NB4 (cell line): ENCODE measurements at places on chromosomes 7 and 10.

DNA sequence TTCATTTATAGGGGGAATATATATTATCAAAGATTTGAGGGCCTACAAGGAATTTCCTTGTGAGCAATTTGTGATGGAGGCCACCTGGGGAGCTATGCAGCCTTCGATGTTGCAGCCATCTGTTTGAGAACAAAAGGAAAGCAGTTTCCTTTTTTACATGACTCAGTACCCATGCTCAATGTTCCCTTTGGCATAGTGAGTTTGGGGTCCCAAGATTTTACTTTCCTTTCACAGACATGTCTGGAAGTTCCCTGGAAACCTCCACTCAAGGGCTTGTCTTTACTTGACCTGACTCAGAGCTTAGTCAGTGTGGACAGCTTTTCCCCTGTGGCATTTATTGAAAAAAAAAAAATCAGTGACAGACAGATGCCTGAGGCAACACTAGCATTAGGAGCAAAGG, 73.5 kb upstream of the VIPR2 start:
- no peak for DNase-seq

DNA sequence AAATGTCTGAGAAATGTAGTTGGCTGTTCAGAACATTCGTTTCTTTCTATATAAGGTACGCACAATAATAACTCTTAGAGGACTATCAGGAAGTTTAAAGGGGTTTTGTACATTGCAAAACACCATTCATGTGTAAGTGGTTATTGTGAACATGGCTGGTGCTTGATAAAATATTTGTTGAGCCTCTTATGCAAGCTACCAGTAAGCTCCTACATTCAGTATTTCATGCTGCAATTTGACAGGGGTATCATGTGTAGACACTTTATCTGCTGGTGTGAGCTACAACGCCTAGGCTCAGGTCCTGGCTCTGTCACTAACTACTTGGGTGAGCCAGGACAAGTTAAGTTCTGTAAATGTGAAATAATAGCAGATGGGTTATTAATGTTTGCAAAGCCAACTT, 75.5 kb downstream of the MAP3K8 start:
- DNase-seq = no peak

- DNase-seq = no peak
These were observed 352.2 kb downstream of the TFEC start for GRCh38 chr7:115678086-115678982.

GRCh38 chr7:52261057-52261456, 774.4 kb upstream of the POM121L12 start:
- no peak for DNase-seq

GRCh38 chr7:139931190-139931934, 102.3 kb downstream of the TBXAS1 start:
- no peak for DNase-seq

- no peak for DNase-seq
These were observed 645 bp upstream of the SIRT1 start for GRCh38 chr10:67883710-67884312.

DNA sequence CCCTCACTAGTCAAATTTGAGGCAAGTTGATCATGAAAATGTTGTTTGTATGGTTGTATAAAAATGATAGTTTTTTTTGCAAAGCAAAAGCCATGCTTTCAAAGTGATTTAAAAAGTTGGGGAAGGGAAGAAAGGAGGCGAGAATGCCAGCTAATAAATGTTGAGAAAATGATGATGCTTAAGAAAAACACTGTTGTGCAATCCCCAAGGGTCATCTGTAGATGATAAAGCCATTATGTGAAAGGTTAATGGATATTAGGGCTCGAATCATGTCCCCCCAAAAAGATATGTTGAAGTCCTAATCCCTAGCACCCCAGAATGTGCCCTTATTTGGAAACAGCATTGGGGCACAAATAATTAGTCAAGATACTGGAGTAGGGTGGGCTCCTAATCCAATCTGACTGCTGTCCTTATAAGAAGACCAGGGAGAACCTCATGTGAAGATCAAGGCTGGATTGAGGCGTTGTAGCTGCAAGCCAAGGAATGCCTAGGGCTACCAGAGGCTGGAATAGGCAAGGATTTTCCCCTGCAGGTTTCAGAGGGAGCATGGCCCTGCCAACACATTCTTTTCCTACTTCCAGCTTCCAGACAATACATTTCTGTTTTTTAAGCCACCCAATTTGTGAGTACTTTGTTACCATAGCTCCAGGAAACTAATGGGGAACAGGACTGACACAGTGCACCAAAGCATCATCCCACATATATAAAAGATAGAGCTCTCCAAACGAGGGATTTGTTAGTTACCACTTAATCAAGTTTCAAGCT, 35.4 kb upstream of the MKLN1 start:
- DNase-seq = no peak

DNA sequence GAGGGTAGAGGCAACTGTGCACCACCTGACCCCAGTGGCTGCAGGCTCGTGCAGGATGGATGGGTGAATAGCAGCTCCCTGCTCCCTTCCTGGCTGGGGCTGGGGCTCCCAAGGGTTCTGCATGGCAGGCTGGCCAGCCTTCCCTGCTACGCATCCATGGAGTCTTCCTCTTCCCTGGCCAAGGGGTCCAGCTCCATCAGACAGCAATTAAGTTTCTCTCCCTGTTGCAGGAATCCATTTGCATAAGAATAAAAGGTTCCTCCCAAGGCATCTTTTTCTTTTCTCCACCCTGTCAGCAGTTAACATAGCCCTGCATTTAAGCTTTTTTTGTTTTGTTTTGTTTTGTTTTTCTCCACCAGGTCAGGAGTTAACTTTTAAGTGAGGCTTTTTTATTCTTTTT, 10.0 kb upstream of the CPA2 start:
- DNase-seq = no peak

DNA sequence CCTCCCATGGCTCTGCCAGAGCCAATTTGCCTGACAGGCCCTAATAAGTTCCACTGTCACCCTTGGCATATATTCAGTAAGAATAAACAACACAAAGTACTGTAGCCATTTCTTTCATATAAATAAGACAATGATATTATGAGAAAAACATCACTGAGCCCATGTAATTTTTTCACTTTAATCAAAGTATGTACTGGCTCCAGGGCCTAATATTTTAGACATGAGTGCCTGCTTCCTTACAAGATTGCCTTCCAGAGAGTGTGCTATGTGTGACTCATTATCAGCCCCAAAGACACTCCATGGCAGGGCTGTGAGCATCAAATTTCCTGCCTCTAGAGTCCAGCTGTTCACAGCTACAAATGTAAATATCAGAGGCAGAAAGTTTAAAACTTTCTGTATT, 297.6 kb downstream of the LHFPL3 start:
- DNase-seq = no peak

- DNase-seq = no peak
These were observed 755.3 kb downstream of the INHBA start for GRCh38 chr7:40947566-40947965.

DNA sequence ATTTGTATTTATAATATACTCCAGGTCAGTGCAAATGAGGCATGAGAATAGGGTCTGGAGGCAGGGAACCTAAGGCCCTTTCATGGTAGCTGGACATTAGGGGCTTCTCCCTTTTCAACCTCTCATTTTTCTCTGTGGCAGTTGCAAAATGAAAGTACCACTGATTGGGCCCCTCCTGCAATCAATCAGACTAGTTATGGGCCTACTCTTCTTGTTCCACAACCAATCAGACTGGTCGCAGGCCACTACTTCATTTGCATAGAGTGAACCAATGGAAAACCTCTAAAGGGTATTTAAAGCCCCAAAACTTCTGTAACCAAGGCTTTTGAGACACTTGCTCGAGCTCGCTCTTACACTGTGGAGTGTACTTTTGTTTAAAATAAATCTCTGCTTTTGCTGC, 10.0 kb upstream of the PRPS1L1 start:
- DNase-seq = no peak
